Activated T-cell treated with anti-CD3 and anti-CD28 coated beads, Interleukin-2, amount 50 U/mL, for 48 hours (primary cell): ENCODE measurements at places on chromosomes 12 and 14.

- DNase-seq = no peak
These were observed 86.8 kb downstream of the RFLNA start for GRCh38 chr12:124381456-124382296.

DNA sequence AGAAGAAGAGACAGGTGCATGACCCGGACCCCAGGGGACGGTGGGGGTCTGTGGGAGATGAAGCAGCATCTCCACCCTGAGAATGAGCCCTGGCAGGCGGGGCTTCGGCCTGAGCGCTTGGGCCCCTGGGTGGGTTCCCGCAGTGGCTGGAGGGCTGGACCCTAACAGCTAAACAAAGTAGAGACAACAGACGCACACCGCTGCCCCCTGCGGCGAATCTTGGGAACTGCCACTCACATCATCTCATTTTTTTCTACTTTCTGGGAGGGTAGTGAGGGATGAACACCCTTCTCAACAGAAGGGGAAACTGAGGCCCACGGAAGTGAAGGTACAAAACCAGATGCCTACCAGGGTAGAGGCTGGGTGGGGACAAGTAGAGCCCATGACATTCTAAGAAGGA lies 104.7 kb downstream of the RFLNA start:
- peak; percentile 57 for DNase-seq

DNA sequence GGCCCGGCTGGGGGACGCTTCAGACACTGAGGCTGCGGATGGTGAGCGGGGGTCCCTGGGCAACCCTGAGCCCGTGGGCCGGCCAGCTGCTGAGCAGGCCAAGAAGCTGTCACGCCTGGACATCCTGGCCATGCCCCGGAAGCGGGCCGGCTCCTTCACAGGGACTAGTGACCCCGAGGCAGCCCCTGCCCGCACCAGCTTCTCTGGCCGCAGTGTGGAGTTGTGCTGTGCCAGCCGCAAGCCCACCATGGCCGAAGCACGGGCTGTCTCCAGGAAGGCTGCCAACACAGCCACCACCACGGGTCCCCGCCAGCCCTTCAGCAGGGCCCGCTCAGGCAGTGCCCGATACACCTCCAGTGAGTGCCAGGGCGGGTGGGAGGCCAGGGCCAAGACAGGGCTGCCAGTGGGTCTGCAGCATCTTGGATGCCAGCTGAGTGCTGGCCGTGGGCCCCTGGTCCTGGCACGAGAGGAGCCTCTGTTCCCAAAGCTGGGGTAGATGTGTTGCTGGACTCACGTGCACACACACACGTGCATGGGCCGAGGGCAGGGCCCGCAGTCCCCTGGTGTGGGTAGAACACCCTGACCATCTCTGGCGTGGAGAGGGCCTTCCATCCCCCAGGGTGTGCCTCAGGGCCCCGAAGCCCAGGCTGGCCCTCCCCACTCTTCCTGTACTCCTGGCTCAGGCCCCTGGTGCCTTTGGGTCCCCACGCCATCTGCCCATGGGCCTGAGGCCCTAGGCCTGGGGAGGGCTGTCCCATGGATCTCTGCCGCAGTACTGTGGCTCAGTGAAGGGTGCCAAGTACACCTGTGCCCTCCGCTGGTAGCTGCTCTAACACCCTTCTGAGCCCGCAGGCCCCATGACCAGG lies 22.8 kb downstream of the CEP170B start:
- DNase-seq = no peak

DNA sequence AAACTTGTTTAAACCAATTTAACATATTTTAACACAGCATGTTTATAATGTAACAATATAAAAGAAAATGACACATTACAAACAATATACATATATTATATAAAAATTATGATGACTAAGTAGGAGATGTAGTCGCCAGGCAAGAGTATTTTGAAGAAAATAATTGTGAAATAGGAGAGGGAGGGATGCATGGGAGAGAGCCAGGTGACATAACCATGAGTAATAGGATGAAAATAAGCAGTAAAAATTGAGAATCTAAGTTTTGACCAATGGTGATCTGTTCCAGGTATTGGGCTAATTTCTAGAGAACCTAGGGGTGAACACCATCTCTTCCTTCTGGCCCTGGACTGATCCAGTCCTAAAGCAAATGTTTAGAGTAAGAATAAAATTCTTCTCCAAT lies 315.2 kb upstream of the G2E3 start:
- DNase-seq = no peak

DNA sequence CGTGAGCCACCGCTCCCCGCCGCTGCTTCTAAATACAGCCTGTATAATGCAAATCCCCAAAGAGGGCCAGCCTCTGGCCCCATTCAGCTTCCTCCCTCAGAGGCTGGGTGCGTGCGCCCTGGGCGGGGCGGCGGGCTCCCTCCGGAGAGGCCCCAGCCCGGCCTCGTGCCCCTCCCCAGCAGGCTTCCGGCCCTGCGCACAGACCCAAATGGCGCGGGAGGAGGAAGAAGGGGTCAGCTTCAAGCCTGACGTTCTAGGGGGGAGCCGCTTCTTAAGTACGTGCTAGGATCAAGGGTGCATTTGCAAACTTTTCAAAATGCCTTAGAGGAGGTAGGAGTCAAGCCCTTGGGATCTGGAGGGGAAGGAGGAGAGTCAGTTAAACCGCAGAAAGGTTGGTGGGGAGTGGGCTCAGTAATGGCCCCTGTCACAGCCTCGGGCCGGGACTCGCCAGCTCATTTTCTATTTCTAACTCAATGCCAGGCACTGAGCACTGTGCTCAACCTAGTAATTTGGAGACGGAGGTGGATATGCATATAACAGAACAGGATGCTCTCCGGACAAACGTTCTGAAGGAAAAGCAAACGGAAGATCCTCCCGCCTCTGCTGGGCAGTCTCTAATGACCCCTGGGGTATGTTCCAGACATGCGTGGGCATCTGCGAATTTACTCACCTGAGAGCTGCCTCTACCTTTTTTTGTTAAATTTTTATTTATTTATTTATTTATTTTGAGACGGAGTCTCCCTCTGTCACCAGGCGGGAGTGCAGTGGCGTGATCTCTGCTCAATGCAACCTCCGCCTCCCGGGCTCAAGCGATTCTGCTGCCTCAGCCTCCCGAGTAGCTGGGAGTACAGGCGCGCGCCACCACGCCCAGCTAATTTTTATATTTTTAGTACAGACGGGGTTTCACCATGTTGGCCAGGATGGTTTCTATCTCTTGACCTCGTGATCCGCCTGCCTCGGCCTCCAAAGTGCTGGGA lies 32.3 kb downstream of the NINJ2 start:
- peak; percentile 81 for DNase-seq

DNA sequence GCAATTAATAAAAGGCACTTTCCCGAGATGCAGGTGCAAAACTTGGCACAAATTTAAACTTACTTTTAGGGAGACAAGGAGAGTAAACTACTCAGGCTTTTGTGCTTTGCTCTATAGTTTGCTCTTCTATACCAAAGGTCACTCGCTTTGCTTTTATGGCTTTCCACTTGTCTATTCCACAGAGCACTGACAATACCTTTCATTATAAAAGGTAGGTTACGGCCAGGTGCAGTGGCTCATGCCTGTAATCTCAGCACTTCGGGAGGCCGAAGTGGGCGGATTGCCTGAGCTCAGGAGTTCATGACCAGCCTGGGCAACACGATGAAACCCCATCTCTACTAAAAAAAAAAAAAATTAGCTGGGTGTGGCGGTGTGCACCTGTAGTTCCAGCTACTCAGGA lies 32.9 kb downstream of the ALKBH1 start:
- DNase-seq = no peak

- DNase-seq = peak; percentile 35
These were observed at the start of gene PPFIA2 for GRCh38 chr12:81759190-81760051. Gene PPFIA2, minus strand, starts transcription at chr12:81759350.

GRCh38 chr12:121794534-121795033 lies 1.1 kb upstream of the RHOF start:
- DNase-seq = no peak

- no peak for DNase-seq
These were observed 38.7 kb upstream of the NOVA1 start for GRCh38 chr14:26636561-26636960.

DNA sequence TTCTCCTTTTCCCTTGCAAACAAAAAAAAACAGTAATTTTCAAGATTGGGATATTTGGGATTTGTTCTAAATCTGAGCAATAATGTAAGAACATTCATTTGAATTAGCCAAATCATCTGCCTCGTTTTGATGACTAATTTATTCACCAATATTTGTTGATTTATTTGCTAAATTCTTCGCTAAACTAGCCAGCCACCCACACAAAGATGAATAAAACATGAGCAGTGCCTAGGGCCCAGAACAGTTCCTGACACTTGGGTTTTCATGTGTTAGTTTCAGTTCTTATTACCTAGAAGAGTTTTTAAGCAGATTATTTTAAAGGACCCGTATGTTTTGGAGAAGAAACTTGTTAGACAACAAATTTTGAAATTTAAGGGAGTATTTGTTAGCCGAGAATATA lies 1.4 kb downstream of the ETNK1 start:
- DNase-seq = peak; percentile 25

DNA sequence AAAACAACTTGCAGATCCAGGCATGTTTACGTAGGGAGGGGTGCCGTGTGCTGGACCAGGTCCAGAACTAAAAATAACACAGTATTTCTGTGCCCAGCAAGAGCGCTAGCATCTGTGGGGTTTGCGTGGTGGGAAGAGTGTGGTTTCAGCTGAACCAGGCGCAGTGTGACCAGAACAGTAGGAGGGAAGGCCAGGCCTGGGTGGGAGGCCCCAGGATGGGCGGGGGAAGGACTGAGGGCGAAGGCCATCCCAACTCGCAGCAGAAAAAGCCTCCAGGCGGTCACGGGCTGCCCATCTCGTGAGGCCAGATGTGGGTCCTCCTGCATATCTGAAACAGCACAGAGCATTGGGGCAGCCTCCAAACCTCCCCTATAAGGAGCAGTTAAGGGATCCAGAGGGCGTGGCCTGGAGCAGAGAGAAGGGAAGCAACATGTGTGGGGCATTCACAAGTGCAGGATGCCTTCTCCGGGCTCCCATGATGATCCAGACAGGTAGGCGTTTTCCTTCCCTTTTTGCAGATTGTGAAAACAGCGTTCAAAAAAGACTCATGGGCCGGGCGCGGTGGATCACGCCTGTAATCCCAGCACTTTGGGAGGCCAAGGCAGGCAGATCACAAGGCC lies 17.8 kb upstream of the CD9 start:
- no peak for DNase-seq

DNA sequence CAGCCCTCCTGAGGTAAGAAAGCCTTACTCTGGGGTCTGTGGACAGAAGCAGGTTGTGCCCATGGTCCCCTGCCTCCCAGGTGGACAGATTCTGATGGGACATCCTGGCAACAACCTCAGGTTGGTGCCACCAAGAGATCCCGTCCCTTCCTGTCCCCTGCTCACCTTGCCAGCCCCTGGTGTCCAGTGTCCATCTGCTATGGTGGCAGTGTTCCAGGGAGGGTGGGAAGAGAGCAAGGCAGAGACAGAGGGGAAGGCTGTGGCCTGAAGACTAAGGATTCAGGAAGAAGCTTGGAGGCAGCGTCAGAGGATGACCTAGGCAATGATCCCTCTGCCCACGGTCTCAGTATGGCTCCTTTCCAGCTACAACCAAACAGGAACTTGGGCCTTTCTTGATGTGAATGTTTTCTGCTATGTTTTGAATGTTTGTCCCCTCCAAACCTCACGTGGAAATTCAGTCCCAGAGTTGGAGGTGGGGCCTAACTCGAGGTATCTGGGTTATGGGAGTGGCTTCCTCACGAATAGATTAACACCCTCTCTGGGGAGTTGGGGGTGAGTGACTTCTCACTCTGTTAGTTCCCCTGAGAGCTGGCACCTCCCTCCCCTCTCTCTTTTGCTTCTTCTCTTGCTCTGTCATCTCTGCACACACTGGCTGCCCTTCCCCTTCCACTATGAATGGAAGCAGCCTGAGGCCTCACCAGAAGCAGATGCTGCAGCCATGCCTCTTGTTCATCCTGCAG lies 26.9 kb downstream of the IQSEC3 start:
- no peak for DNase-seq

DNA sequence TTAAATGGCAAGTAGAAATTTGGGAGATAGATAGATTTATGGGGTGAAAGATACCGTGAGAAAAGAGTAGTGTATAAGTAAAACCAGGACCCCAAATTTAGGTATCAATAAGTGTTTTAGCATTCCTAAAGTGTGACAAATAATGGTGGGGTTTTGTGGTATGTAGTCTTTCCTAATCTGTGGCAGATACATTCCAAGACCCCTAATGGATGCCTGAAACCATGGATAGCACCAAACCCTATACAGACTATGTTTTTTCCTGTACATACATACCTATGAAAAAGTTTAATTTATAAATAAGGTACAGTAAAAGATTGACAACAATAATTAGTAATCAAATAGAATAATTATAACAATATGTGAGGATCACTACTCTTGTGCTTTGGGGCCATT lies 14.4 kb upstream of the TCP11L2 start:
- DNase-seq = no peak

DNA sequence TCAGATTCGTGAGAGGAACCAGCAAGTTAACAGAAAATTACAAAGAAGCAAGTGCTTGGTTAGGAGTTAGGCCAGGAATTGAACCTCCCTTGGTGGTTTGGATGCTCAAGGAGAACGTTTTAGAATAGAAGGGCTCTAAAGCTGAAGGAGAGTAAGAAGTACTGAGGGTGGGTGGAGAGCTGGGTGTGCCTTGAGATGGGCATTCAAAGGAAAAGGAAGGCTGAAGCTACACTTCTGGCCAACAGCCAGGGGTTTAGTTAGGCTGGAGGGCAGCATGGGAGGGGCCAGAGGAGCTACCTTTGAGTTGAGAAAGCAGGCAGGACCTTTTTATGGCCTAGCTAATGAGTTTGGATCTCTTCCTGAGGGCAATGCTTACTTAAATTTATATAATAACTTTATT lies 421.2 kb downstream of the CCDC91 start:
- DNase-seq = no peak

DNA sequence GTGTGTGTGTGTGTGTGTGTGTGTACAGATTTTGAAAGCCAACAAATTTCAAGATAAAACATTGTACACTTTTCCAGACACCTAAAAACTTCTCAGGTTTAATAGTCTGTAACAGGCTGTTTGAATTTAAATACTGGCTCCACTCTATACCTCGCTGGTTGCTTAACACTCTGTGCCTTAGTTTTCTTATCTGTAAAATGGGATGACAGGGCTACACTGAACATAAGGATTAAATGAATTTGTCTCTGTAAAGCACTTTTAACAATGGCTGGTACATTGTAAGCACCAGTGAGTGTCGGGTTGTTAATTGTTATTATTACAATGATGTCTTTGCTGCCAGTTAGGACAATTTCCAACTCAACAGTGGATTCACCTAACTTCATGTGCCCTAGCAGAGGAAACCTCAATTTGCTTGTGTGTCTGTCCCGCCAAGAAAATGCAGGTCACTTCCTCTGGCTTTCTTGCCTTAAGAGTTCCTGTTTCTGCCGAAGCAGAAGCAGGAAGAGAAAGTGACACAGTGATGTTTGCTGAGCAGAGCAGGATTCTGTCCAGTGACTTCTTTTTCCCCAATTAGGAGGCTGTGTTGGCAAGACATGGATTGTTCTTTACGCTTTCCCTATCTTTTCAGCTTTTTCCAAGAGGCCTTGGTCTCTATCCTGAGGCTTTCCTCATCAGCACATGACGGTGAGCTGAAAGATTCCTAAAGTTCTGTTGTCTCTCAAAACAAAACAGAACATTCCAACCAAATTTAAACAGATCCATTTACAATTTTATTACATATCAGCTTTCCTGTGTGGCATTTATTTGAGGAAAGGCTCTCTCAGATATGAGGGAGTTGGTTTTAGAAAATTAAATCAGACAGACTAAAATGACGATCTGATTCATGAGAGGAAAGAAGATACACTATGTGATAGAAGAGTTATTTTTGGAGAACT lies 154.1 kb upstream of the ATP2B1 start:
- DNase-seq = peak; percentile 40
